ENCODE measurements at places on chromosomes 6 and 20.

DNA sequence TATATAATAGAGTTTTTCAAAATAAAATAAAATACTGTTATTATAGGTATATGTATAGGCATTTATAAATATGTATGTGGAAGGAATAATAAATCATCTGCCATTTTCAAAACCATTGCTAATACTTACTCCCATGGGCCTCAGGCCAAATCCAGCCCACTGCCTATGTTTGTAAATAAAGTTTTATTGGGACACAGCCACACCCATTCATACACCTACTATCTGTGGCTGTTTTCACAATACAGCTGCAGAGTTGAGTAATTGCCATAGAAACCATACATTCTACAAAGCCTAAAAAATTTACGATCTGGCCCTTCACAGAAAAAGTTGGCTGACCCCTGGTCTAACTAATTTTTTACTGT, 9.5 kb downstream of the ALDH5A1 start:
- no peak for DNase-seq

DNA sequence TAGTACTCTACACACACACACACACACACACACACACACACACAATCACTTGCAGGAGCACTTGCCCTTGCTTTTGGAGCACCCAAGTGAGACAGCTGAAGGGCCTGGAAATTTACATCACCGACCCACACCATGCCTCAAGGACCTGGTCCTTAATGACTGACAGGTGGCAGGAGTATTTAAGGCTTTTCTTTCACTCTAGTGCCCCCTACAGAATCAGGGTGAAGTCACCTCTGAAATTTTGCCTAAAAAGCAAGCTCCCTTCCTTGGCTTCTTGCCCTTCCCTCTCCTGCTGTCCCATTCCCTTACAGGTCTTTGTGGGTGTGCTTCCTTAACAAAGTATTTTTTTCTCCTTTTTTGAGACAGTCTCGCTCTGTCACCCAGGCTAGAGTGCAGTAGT, 353.5 kb upstream of the IRAK1BP1 start:
- peak; percentile 17 for DNase-seq

- DNase-seq = no peak
Measured at GRCh38 chr6:72672906-72673305, 51.0 kb downstream of the KCNQ5 start.

DNA sequence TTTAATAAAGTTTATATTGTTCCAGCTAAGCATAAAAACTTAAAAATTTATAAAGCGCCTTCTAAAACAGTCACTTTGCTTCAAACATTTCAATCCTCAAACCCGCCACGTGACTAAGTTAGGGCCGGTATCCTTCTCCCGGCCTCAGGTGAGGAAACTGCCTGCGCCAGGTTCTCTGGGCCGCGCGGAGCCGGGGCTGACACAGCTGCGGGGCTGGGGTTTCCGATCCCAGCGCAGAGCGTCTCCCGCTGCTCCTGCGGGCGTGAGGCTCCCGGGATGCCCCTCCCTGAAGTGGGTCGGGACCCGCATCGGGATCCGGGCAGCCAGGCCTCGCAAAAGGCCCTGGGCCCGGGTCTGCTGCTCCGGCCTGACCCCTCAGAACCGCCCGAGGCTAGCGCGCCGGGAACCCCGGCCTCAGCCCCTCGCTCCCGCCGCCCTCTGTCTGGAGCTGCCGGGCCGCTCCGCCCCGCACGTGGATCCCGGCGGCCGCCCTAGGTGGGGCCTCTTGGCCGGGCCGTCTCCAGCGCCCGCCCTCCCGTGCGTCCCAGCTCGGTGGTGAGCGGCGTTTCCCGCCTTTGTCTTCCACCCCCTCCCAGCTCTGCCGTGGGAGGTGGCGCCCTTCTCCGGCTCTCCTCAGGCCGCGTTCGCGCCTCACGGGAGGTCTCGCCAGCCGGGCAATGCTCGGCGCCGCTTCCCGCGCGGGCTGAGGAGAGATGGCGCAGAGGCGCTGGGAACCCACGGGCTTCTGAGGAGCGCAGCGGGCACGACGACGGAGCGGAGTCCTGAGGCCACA, 267.9 kb downstream of the DLL1 start:
- no peak for DNase-seq

DNA sequence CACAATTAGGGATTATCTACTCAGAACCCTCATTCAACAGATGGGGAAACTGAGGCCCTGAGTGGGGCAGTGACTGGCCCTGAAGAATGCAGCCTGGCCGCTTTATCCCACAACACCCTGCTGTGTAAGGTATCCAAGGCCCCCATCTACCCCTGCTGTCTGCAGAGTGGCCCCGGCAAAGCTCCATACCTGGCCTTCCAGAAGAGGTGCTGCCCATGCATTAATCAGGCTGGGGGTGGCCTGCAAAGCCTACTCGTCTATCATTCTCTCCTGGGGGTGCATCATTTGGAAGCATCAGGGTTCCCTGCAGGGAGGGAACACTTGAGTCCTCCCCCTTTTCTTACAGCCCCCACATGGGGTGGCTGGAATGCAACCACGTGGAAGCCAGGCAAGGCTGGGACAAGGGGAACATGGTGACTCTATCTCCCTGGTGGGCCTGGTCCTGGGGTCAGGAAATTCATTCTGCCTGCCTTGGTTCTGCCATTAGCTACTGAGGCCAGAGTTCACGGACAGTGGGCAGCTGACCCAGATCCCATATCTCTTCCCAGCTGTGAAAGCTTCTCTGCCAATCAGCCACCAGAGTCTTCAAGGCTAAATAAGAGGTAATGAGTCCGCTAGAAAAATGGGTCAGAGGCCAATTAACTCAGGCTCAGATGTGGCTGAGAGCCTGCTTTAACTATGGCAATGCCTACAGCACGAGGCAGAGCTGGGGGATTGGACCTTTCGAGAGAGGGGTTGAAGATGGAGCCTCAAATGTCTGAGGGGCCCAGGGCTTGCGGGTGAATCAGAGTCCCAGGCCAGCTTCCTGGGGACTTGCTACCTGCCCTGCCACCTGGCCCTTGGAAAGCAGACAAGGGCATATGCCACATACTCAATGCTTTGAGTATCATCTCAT, 72.3 kb upstream of the TOX2 start:
- DNase-seq = no peak

GRCh38 chr6:24205020-24205492, 79.0 kb downstream of the NRSN1 start:
- peak; percentile 52 for DNase-seq

- DNase-seq = no peak
Measured at GRCh38 chr20:62745279-62745951, 36.8 kb downstream of the NTSR1 start.

DNA sequence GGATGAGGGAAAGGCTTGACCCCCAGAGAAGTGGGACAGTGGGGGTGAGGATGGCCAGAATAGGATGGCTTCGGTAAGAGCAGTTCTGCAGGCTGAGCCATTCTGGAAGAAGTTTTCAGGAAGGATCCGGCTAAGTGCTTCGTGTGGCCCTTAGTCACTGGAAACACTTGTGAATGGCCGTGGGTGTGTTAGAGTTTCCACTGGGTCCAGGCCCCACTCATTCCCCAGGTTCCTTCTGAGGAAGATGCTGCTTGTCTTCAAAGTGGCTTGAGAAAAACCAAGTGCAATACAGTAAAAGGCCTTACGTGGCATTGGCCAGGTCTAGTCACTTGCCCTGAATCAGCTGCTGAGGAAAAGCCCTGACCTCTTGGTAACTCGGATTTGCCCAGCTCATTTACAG, 27.9 kb downstream of the MANBAL start:
- no peak for DNase-seq

DNA sequence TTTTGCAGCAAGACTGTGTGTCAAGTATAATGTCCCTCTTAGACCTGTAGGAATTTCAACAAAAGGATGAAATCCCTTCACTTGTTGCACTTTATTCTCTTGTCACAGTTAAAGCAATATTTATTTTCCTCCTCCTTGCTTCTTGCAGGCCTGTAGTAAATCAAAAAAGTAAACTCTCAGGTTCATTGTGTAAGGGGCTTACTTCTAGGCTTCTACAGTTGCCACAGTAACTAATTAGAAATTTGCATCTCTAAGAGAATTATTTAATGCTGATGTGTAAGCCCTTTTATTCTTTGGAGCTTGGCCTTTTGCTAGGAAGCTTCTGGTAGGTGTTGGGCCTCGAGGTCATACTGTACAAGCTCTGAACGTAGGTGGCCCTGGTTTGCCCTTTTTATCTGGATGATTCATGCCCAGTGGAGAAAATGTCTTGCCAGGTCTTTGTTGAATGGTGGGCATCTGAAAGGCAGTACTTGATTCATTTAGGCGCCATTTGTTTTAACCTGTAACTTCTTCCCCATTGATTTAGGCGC, 47.4 kb upstream of the OLIG3 start:
- no peak for DNase-seq
